ENCODE measurements at places on chromosomes 3 and 15. TPM values are rescaled to one million over a fixed set of nuclear protein-coding genes. Genes with fewer than 3 reads are reported as not detected.

The CEP19 gene
- 4.4 TPM for total RNA-seq

The RHO gene
- total RNA-seq, result not detected

The CELF6 gene
- total RNA-seq, result 0.17 TPM

The NR1I2 gene
- under 0.01 TPM for total RNA-seq

The WDR5B gene
- 5.4 TPM for total RNA-seq

The A4GNT gene
- total RNA-seq, result not detected

The ZNF774 gene
- total RNA-seq, result 1.3 TPM

The ARL6 gene
- 6.1 TPM for total RNA-seq

The SLC41A3 gene
- 52.4 TPM for total RNA-seq

The SLC2A2 gene
- not detected for total RNA-seq

The NUP210 gene
- total RNA-seq, result 0.33 TPM

The GOLGA6B gene
- total RNA-seq, result not detected

The TGM4 gene
- not detected for total RNA-seq

The ZFAND6 gene
- 160 TPM for total RNA-seq

The GRAMD1C gene
- 2.1 TPM for total RNA-seq

The ZKSCAN7 gene
- 13.2 TPM for total RNA-seq

The C3orf49 gene
- not detected for total RNA-seq

The GRAMD2A gene
- 0.77 TPM for total RNA-seq

The GABRA5 gene
- total RNA-seq, result not detected

The CYP1A2 gene
- total RNA-seq, result not detected

The FETUB gene
- total RNA-seq, result not detected

The RTP1 gene
- not detected for total RNA-seq

The ARRDC4 gene
- total RNA-seq, result 39.8 TPM

The MYZAP gene
- not detected for total RNA-seq

The CCR3 gene
- total RNA-seq, result 0.26 TPM

The SMAD6 gene
- 8.9 TPM for total RNA-seq

The ROPN1B gene
- total RNA-seq, result not detected

The ZMYND10 gene
- 0.26 TPM for total RNA-seq

The CFAP91 gene
- total RNA-seq, result 0.77 TPM

The FBXO40 gene
- total RNA-seq, result not detected

The ACAN gene
- under 0.01 TPM for total RNA-seq

The B3GNT5 gene
- total RNA-seq, result 2.8 TPM

The ZXDC gene
- 17.8 TPM for total RNA-seq

The THRB gene
- 7.4 TPM for total RNA-seq

The SPINK8 gene
- total RNA-seq, result not detected

The ARHGEF26 gene
- total RNA-seq, result 1.3 TPM

The ARPIN gene
- total RNA-seq, result 13.2 TPM

The SLC12A8 gene
- 9.8 TPM for total RNA-seq

The CELSR3 gene
- 2.1 TPM for total RNA-seq

The BOC gene
- 3.9 TPM for total RNA-seq

The C3orf70 gene
- total RNA-seq, result 0.33 TPM

The ECE2 gene
- not detected for total RNA-seq

The SYNPR gene
- not detected for total RNA-seq

The AGBL1 gene
- not detected for total RNA-seq

The ISLR gene
- total RNA-seq, result 14.0 TPM

The PLCB2 gene
- under 0.01 TPM for total RNA-seq

The ATP10A gene
- total RNA-seq, result 12.7 TPM

Measured in fibroblast of lung (primary cell).